NCI-H2107 (cell line): ENCODE measurements at places on chromosomes 3 and 15.

- DNase-seq: no peak
Observed at GRCh38 chr15:55507567-55507966, 467 bp downstream of the DNAAF4 start.

DNA sequence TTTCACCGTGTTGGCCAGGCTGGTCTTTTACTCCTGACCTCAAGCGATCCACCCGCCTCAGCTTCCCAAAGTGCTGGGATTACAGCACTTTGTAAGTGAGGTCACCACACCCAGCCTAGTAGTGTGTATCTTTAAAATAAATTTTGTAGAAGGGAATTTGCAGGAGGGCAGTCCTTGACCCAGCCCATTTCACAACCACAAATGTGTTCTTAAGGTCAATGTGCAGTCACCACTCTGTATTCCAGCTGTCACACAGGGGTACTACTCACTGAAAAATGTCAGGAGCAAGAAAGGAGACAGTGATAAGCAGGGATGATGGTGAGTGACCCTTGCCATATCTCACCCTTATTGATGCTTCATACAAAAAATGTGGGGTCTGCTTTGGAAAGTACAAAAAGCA, 98.5 kb downstream of the FRMD5 start:
- no peak for DNase-seq

DNA sequence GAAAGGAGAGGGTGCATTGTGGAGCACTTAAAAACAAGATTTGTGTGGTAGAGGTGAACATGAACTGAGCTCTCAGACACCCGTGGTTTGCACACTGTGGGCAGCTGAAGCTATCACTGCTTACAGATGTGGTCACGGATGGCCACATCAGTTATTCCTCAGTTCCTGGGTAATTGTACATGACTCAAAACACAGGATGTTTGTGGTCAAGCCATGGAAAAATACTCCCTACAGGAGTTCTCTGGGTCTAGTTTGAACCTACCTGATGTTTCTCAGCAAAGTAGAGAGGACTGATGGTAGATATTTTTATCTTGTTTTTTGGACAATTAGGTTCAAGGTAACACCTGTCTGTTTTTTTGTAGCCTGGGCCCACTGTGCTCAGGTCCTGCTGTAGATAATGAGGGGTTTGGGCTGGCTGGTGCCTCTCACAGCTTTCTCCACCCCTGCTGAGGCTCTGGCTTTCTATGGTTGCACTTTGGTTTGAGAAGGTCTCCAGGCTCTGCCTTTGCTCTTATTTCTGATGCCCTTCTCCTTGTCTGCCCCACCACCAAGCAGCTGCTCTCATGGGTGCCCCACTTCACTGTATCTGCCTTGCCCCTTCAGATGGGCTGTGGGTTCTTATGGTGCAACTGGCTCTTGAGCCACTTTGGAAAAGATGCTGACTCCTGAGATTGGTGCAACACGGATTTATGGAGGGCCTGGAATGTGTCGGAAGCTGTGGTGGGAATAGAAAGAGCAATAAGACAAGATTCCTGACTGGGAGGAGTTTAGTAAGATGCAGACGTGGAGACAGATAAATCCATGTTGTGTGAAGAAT, 40.1 kb downstream of the CDCP1 start:
- DNase-seq: no peak

- DNase-seq: no peak
Observed at GRCh38 chr3:133744241-133744640, 2.0 kb upstream of the TF start.

- no peak for DNase-seq
Observed at GRCh38 chr3:29255854-29256696, 24.8 kb upstream of the RBMS3 start.

GRCh38 chr3:86948822-86949221, 42.1 kb downstream of the VGLL3 start:
- no peak for DNase-seq

GRCh38 chr15:57495554-57496165, 96.0 kb upstream of the MYZAP start:
- no peak for DNase-seq
